ENCODE measurements at places on chromosomes 1 and 21.

GRCh38 chr1:7493711-7494454 lies 277.2 kb upstream of the VAMP3 start:
- DNase-seq: no peak

GRCh38 chr1:88317396-88317795 lies 366.7 kb upstream of the PKN2 start:
- no peak for DNase-seq

GRCh38 chr1:117371441-117372151 lies 4.3 kb downstream of the MAN1A2 start:
- DNase-seq: peak; percentile 32

GRCh38 chr1:177686933-177687332 lies 282.9 kb downstream of the SEC16B start:
- DNase-seq: no peak

GRCh38 chr1:245969283-245969682 lies 537.8 kb downstream of the SMYD3 start:
- peak; percentile 79 for DNase-seq

DNA sequence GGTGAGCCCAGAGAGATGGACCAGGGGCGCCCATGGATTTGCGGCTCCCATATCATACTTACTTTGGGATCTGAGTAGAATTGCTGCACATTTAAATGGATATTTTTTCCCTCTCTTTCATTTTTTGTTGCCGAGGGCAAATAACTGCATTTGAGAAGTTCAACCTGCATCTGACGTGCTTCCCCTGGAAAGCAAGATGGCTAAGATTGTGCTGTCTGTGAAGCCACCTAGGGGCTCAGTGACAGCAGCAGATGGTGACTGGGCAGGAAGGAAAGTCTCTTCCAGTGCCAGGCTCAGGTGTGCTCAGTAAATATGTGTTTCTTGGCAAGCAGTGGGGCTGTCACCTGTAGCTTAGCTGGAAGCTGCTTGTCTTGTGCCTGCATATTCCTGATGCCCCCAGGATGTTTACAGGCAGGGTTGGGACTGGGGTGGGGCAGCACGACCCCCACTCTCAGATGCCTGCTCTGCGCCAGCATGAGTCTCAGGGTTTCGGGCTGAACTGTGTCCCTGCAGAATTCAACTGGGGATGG lies 59.8 kb upstream of the ETV3 start:
- no peak for DNase-seq

GRCh38 chr1:180962178-180962577 lies 49.5 kb downstream of the KIAA1614 start:
- no peak for DNase-seq

DNA sequence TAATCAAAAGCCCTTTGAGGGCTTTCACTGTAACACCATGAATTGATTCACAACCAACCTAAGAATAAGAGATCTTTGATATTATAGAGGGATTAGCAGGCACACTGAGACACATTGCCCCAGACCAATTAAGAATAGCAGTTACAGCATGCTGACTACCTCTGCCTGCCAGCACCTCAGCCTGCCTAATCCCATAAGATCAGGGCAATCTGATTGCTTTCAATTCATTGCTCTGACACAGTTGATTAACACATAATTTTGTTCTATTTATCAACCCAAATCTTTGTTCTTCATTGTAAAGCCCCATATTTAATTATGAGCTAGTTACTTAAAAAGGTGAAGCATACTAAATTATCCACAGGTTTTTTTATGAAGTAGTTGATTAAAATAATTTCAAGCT lies 548.8 kb upstream of the ZP4 start:
- no peak for DNase-seq

DNA sequence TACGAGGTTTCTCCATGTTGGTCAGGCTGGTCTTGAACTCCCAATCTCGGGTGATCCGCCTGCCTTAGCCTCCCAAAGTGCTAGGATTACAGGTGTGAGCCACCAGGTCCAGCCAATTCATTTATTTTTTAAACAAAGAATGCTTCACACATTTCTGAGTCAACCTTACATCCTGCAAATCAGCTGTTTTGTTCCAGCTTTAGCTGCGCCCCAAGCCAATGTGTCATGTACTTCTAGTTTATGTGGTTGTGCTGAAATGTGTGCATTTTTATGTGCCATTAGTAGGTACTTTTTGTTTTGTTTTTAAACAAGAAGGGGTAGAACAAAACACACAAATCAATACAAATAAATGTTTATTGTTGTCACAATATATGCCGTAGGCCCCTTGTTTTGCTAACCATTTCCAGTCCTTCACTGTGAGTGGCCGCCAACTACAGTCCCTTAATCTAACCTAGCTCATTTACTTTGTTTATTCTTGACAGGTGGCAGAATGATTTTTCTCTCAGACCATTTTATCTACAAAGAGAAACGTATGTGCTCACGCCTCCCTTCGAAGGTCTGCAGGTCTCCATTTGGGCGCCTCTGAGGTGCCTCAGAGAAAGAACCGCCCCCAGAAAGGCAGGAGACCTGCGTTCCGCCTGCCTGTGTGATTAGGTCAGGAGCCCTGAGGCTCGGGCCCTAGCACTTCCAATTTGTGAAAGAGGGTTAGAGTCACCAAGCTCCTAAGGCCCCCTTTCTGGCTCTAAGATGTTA lies 2.8 kb upstream of the CASQ2 start:
- DNase-seq: no peak

DNA sequence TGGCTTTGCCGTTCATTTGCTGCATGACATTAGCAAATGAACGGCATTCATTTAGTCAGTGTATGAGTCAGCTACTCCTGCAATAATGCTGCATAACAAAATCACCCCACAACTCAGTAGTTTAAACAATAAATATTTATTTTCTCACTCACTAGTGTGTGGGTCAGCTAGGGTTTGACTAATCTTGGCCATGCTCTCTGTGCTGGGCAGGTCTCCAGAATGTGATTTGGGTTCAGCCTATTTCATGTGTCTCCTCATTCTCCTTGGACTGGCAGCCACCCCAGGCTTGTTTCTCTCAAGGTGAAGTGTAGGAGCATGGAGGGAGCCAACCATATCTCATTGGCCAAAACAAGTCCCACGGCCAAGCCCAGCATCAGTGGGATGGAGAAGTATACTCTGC lies 104.3 kb downstream of the LACTBL1 start:
- DNase-seq: peak; percentile 49

- peak; percentile 75 for DNase-seq
Observed at GRCh38 chr1:226708342-226708780, 30.7 kb downstream of the ITPKB start.

GRCh38 chr1:235022981-235023710 lies 105.5 kb downstream of the TOMM20 start:
- DNase-seq: no peak

DNA sequence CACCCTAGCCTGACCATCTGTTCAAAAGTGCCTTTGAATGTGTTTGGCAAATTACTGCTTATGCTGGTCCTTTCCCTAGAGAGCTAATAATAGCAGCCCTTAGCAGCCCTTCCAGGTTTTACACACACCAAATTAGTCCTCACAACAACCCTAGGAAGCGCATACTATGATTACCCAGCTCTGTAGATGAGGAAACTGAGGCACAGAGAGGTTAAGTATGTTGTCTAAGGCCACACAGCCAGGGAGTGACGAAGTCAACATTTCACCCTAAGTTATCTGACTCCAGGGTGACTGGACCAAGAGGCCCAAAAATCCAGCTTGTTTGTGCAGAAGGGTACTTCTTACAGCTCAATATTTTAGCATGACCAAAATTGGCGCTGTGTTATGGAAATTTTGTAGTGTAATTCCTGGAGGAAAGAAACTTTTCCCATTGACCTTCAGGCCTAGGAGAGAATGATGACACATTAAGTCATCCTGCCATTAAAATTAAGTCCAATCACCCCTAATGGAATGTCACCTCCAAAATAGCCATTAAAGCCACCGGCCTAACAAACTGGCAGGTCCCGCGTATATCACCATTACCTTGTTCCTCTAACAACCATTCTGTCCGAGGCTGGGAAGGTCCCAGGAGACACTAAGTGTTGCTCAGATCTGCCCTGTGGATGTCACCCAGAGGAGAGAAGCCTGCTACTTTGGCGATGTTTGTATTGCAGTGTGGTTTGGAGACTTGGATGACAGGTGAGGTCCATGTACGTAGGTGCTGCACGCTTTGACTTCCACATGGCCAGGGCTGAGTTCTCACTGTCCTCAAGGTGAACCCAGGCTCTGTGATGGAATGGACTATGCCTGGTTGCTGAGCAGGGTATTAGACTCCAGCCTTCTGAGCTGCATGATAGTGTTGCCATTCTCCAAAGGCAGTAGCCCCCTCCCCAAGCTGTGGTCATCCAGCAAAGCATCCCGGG lies 258.3 kb downstream of the TOMM20 start:
- DNase-seq: no peak

GRCh38 chr21:21921410-21922232 lies 923.4 kb downstream of the NCAM2 start:
- DNase-seq: no peak

- no peak for DNase-seq
Observed at GRCh38 chr1:226692051-226692792, 46.9 kb downstream of the ITPKB start.

DNA sequence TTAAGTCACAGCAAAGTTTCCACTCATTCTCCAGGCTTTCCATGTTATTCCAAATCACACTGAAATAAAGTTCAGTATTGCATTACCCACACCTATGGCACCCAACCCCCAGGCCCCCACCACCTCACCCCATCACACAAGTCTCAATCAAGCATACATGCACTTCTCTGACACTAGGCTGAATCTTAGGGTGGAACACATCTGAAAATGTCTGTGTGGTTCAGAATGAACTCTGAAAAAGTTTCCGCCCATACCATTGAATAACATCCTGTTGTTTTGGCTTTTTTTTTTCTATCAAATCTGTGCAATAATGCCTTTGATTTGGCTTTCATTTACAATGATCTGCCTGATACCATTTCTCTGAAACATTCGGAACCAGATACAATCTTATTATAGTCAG lies 25.8 kb upstream of the LRRC8C start:
- DNase-seq: no peak

- no peak for DNase-seq
Observed at GRCh38 chr1:200296091-200296661, 113.7 kb downstream of the ZNF281 start.

DNA sequence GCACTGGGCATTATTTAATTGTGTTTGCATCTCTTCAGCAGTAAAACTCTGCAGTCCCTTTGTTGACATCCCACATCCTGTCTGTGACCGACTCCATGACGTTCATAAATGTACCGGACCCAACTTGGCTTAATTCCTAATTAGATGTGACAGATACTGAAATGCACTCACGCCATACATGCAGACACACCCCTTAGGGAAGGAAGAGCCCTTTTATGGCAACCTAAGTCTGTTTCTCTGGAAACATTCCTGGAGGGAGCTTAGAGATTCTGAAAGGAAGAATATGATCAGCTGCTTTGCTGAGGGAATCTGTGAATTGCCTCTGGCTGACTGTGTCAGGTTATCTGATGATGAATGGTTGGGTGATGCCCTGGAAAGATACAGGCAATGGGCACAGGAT lies 33.4 kb downstream of the ADAMTS5 start:
- DNase-seq: no peak

- DNase-seq: no peak
Observed at GRCh38 chr1:84756455-84757082, 66.3 kb upstream of the SSX2IP start.

GRCh38 chr1:170604065-170604464 lies 59.9 kb upstream of the PRRX1 start:
- no peak for DNase-seq

GRCh38 chr1:245301162-245301580 lies 146.4 kb downstream of the KIF26B start:
- peak; percentile 23 for DNase-seq

DNA sequence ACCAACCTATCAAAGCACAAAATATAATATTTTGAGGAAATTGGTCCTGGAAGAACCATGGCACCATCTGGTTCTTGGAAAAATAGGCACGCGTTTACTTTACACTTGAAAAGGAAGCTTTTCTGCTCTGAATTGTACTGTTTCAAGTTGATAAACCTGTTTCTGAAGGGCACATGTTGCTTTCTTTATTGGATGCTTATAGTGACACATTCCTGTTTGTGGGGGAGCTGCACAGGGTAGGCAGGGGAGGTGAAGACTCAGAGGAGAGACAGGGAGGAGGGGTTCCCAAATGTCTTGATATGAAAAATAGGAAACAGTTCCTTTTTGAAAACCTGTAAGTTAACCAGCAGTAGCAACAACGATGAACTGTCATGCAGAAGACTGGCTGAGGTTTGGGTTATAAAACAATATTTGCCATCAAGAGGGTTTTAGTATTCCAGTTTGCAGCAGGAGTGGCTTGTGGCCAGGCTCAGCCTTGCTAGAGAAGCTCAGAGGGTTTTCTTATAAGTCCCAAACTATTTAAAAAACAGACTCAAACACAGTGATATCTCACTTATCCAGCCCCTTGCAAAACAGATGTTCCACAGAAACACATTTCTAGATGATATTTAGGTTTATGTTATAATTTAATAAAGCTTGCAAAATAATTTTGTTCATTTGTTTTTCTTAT lies 127.0 kb upstream of the MROH9 start:
- DNase-seq: no peak

GRCh38 chr1:46190539-46190938 lies 7.7 kb downstream of the POMGNT1 start:
- DNase-seq: no peak

GRCh38 chr1:15066191-15066590 lies 87.4 kb upstream of the TMEM51 start:
- DNase-seq: no peak

DNA sequence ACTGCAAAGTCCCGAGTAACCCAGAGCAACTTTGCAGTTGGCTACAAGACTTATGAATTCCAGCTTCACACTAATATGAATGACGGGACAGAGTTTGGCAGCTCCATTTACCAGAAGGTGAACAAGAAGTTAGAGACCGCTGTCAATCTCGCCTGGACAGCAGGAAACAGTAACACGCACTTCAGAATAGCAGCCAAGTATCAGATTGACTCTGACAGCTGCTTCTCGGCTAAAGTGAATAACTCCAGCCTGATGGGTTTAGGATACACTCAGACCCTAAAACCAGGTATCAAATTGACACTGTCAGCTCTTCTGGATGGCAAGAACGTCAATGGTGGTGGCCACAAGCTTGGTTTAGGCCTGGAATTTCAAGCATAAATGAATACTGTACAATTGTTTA lies 66.8 kb downstream of the ACBD6 start:
- DNase-seq: no peak

GRCh38 chr1:2526824-2527555 lies 594 bp upstream of the PANK4 start:
- DNase-seq: peak; percentile 75

- peak; percentile 75 for DNase-seq
Observed at GRCh38 chr1:925561-926421, 2.1 kb downstream of the SAMD11 start.

DNA sequence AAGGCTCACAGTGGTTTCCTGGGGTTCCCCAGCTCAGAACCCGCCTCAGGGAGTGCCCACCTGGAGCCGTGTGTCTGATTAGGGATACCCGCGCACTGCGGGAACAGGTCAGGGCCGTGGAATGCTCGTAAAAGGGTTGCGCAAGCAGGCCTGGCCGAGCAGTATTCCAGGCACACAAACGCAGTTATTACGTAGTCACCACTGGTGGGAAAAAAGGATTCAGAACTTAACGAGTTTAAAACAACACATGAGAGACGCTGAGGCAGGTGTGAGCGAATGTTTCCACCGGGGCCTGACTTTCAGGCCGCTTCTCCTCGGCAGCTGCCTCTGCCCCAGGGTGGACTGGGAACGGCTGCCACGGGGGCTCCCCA lies 18.2 kb downstream of the PLCH2 start:
- no peak for DNase-seq

GRCh38 chr1:224506141-224506814 lies 71.7 kb upstream of the WDR26 start:
- DNase-seq: no peak

All from AG08396 (cell line).